Airway epithelial cell (primary cell): ENCODE measurements at places on chromosomes 7 and 10. TPM values are rescaled to one million over a fixed set of nuclear protein-coding genes. Genes with fewer than 3 reads are reported as not detected.

Gene ANKRD30A
- total RNA-seq = not detected in 2 replicates

Gene EPO
- not detected in 2 replicates for total RNA-seq

Gene PAX2
- not detected in 2 replicates for total RNA-seq

Gene BTBD16
- 0.14 and 0.42 TPM in 2 replicates for total RNA-seq

Gene TFR2
- total RNA-seq = 0.05 and 0.71 TPM in 2 replicates

Gene HOXA1
- total RNA-seq = 0.28 TPM in 1 of 2 replicates, not detected in the other

Gene ZNF12
- 8.7 and 9.1 TPM in 2 replicates for total RNA-seq

Gene LRRD1
- total RNA-seq = not detected in 2 replicates

Gene STAG3
- total RNA-seq = 0.07 and 0.14 TPM in 2 replicates

Gene ATG9B
- not detected in 2 replicates for total RNA-seq

Gene UNCX
- total RNA-seq = not detected in 2 replicates

Gene AOAH
- total RNA-seq = not detected in 2 replicates

Gene HABP2
- total RNA-seq = not detected in 2 replicates

Gene DOCK4
- total RNA-seq = 5.2 and 5.5 TPM in 2 replicates

Gene AKR1C4
- total RNA-seq = not detected in 2 replicates

Gene PON3
- 0.14 TPM in 1 of 2 replicates, not detected in the other for total RNA-seq

Gene MGAM2
- total RNA-seq = not detected in 2 replicates

Gene VAX1
- not detected in 2 replicates for total RNA-seq

Gene CDC14C
- not detected in 2 replicates for total RNA-seq

Gene C7orf33
- not detected in 2 replicates for total RNA-seq

Gene NEURL1
- 0.23 and 0.35 TPM in 2 replicates for total RNA-seq

Gene HIPK2
- total RNA-seq = 10.4 and 18.5 TPM in 2 replicates

Gene HOGA1
- 0.49 TPM in 1 of 2 replicates, not detected in the other for total RNA-seq

Gene SEPTIN7
- 132 and 142 TPM in 2 replicates for total RNA-seq

Gene NPFFR1
- not detected in 2 replicates for total RNA-seq

Gene OR6V1
- not detected in 2 replicates for total RNA-seq

Gene GHRHR
- not detected in 2 replicates for total RNA-seq

Gene GPR146
- 0.14 and 0.42 TPM in 2 replicates for total RNA-seq

Gene ADAM22
- 0.05 and 0.07 TPM in 2 replicates for total RNA-seq

Gene FEZF1
- total RNA-seq = not detected in 2 replicates

Gene ZNF365
- 0.14 and 0.42 TPM in 2 replicates for total RNA-seq

Gene GPC2
- 1.9 and 2.5 TPM in 2 replicates for total RNA-seq

Gene MCM7
- 121 and 137 TPM in 2 replicates for total RNA-seq

Gene PTPRN2
- total RNA-seq = 0.28 and 1.1 TPM in 2 replicates

Gene GCK
- 0.28 TPM in 1 of 2 replicates, not detected in the other for total RNA-seq

Gene ATRNL1
- total RNA-seq = 0.23 and 0.35 TPM in 2 replicates

Gene RBP3
- not detected in 2 replicates for total RNA-seq

Gene SFTPD
- total RNA-seq = 0.35 and 0.42 TPM in 2 replicates

Gene ADAM12
- total RNA-seq = 0.09 and 0.14 TPM in 2 replicates

Gene CUBN
- total RNA-seq = under 0.01 and 0.88 TPM in 2 replicates

Gene C10orf67
- total RNA-seq = 0.28 TPM in 2 replicates
